ENCODE measurements at places on chromosomes 4 and X. TPM values are rescaled to one million over a fixed set of nuclear protein-coding genes. Genes with fewer than 3 reads are reported as not detected.

Gene RASGEF1B
- total RNA-seq: 0.51 TPM

Gene CCNB3
- total RNA-seq: 0.51 TPM

Gene GRID2
- under 0.01 TPM for total RNA-seq

Gene CENPVL3
- total RNA-seq: not detected

Gene PF4V1
- total RNA-seq: not detected

Gene DRD5
- not detected for total RNA-seq

Gene DCX
- not detected for total RNA-seq

Gene BANK1
- 0.26 TPM for total RNA-seq

Gene ADAMTS3
- total RNA-seq: 2.1 TPM

Gene MAGEA2
- total RNA-seq: not detected

Gene ATOH1
- not detected for total RNA-seq

Gene GDI1
- total RNA-seq: 86.5 TPM

Gene MMGT1
- 9.5 TPM for total RNA-seq

Gene SLC4A4
- 9.8 TPM for total RNA-seq

Gene MAGED4
- 26.9 TPM for total RNA-seq

Gene MAGEA9B
- not detected for total RNA-seq

Gene TMEM33
- 31.1 TPM for total RNA-seq

Gene VCX
- total RNA-seq: not detected
